ENCODE measurements at places on chromosomes 1 and 21. TPM values are rescaled to one million over a fixed set of nuclear protein-coding genes. Genes with fewer than 3 reads are reported as not detected.

DNA sequence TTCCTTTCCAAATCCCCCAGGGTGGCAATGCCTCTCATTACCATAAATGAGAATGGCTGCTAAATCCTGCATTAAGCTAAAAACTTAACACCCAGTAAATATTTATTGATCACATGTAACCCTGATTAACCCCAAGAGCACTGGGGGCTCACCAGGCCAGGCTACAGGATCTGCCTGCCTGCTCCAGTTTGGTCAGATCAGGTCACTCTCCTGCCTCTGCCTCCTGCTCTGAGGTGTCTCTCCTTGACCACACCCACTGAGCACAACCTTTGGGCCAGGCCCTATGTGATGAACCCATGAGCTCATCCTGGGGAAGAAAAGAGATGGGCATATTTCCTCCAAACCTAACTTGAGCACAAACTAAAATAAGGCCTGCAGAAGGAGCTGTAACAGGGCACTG is 93.5 kb downstream of the TRABD2B start:
- DNase-seq = no peak
- no peaks in the 10 kb centered on the region for H3K27me3 ChIP-seq
- H3K27ac ChIP-seq = no peak overlapping the region
- H3K36me3 ChIP-seq = no peaks in the 10 kb centered on the region
- H3K4me1 ChIP-seq = no peaks in the 10 kb centered on the region

GRCh38 chr21:27292229-27292628 is 325.3 kb upstream of the ADAMTS5 start:
- no peaks in the 10 kb centered on the region for H3K36me3 ChIP-seq
- no peak overlapping the region for H3K27ac ChIP-seq
- H3K4me1 ChIP-seq = no peaks in the 10 kb centered on the region

- DNase-seq = no peak
- no peaks in the 10 kb centered on the region for H3K4me1 ChIP-seq
- H3K27ac ChIP-seq = no peak overlapping the region
- no peaks in the 10 kb centered on the region for H3K36me3 ChIP-seq
- H3K4me3 ChIP-seq = no peak overlapping the region
Measured at GRCh38 chr1:74641161-74641560, 32.4 kb downstream of the ERICH3 start.

DNA sequence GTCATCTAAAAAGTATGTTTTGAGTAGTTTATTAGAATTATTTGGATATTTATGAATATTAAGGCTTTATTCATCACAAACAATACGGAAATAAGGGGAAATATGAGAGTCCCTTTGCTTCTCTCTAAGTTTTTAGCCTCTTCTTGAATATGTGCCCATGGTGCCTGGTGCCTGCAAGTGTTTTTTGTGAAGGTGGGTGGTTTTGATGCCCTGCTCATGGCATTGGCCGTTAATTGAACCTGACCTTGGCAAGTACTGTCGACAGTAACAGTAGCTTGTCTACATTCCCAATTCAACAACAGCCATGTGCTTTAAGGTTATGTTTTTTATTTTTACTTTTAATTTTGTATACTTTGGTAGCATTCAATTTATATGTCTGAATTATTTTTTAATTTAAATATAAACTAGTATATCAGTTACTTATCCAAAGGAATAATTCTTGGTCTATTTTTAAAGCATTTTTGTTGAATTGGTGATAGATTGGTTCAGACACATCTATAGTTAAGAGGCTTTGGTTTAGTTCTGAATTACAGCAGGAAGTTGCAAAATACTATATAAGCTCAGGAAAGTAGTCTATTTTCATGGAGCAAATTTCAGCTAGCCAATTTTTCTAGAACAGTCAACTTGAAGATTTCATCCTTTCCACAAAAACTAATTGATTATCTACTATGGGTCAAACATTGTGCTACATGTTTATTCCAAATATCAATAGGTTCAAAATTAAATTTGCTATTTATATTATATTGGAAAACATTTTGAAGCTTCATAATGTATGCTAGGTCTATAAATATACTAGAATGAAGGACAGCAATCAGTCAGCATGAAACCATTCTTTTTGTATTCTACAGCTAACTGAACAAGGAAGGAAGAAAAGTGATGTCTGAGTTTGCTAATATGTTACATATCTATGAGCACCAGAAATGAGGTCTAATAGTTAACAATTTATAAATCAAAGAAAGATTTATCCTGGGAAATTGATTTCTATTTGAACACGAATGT is 184.4 kb downstream of the MRPL39 start:
- peaks cover 15% of the 10 kb centered on the region for H3K36me3 ChIP-seq
- no peaks in the 10 kb centered on the region for H3K27me3 ChIP-seq
- H3K4me1 ChIP-seq = peaks cover 70% of the 10 kb centered on the region
- no peak for DNase-seq
- H3K27ac ChIP-seq = peak overlapping the region; percentile 87
- H3K4me3 ChIP-seq = peak overlapping the region; percentile 46

- H3K27ac ChIP-seq = no peak overlapping the region
- H3K27me3 ChIP-seq = no peaks in the 10 kb centered on the region
- peaks cover 47% of the 10 kb centered on the region for H3K4me1 ChIP-seq
Measured at GRCh38 chr1:155844860-155845421, 12.1 kb downstream of the GON4L start.

DNA sequence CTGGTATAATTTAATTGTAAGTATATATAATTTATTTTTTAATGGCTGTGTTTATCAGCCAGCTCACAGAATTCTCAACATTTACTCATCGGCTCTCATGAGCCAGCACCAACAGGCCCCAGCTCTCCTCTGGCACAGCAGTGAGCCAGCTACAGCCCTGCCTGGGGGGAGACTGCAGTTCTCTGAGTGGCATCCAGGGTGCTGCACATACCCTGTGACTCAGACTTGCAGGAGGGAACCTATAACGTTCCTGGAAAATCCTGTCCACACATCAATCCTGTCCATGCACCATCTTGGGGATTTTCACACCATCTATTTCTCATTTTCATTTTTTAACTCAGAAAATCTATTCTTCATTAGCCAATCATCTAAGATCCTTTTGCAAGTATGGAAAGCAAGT is 36.5 kb downstream of the FHAD1 start:
- DNase-seq = no peak
- H3K36me3 ChIP-seq = no peaks in the 10 kb centered on the region
- H3K4me3 ChIP-seq = no peak overlapping the region
- H3K27ac ChIP-seq = no peak overlapping the region
- H3K27me3 ChIP-seq = peaks cover 14% of the 10 kb centered on the region

DNA sequence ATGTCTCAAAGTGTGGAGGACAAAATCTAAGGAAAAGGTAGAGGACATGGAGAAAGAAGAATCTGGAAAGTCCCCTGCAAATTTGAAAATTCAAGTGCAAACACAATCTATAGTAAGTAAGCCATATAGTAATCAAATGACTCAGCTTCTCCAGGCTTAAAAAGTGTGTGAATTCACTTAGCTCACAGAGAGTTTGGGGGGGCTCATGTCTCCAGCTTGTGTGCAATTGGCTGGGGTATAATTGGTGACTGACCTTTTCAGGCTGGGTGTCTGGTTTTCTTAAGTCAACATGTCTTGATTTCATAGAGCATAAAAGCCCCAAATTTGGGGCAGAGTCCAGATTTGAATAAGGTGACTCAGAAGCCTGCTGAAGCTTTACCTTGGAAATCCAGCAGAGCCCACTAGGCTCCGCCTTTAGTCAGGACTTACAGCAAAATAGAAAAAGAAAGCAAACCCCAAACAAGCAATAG is 8.6 kb downstream of the CLDN14 start:
- H3K4me3 ChIP-seq = no peak overlapping the region
- DNase-seq = peak; percentile 40
- no peaks in the 10 kb centered on the region for H3K27me3 ChIP-seq
- H3K36me3 ChIP-seq = no peaks in the 10 kb centered on the region

GRCh38 chr21:45939521-45940045 is 42.0 kb upstream of the COL6A1 start:
- H3K27ac ChIP-seq = no peak overlapping the region
- DNase-seq = no peak
- H3K27me3 ChIP-seq = no peaks in the 10 kb centered on the region
- no peaks in the 10 kb centered on the region for H3K4me1 ChIP-seq

DNA sequence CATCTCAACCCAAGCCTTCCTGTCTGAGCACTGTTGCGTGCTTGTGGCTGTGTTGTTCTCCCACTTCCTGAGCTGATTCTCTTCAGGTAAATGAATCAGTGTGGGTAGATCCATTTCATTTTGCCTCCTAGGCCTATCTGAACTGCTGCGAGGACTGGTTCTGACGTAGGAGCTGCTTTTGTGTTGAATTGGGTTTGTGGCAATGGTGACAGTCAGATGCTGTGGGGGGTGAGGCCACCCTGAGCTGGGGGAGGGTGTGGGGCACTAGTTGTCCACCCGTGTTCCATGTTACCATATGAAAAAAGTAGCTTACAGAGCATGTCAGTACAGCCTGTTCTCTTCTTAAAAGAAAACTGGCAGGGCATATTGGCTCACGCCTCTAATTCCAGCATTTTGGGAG is 81.5 kb downstream of the MRPS6 start:
- H3K36me3 ChIP-seq = peaks cover 14% of the 10 kb centered on the region
- H3K27me3 ChIP-seq = no peaks in the 10 kb centered on the region
- DNase-seq = peak; percentile 53
- H3K27ac ChIP-seq = peak overlapping the region; percentile 82

- H3K27me3 ChIP-seq = peaks cover 25% of the 10 kb centered on the region
- no peaks in the 10 kb centered on the region for H3K36me3 ChIP-seq
- no peak overlapping the region for H3K4me3 ChIP-seq
- no peak overlapping the region for H3K27ac ChIP-seq
- DNase-seq = no peak
- H3K4me1 ChIP-seq = no peaks in the 10 kb centered on the region
Measured at GRCh38 chr1:162471290-162471853, 26.2 kb upstream of the UHMK1 start.

DNA sequence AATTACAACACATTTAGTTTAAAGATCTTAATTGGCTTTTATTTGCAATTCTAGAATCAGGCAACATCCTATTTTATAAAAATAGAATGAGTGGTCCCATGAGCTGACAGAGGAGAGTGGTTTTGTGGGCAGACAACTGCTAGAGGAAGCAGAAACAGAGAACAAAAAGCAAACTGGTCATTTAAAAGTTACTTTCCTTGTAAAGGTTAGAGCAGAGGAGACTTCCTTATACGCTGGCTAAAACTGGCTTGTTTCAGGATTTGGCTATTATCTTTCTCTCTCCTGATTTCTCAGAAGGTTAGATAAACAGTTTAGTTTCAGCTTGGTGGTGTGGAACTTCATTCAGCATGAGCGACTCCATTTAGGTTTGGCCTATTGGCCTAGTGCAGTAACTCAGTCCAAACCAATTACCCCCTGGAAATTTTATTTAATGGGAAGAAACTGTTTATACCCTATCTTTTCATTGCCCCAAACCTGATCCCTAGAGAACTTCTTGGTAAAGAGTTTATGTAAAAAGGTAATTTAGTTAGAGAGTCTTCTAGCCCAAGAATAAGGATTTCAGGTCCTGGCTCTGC is 32.2 kb upstream of the IL20 start:
- DNase-seq = no peak
- H3K36me3 ChIP-seq = no peaks in the 10 kb centered on the region
- no peak overlapping the region for H3K27ac ChIP-seq
- no peak overlapping the region for H3K4me3 ChIP-seq

DNA sequence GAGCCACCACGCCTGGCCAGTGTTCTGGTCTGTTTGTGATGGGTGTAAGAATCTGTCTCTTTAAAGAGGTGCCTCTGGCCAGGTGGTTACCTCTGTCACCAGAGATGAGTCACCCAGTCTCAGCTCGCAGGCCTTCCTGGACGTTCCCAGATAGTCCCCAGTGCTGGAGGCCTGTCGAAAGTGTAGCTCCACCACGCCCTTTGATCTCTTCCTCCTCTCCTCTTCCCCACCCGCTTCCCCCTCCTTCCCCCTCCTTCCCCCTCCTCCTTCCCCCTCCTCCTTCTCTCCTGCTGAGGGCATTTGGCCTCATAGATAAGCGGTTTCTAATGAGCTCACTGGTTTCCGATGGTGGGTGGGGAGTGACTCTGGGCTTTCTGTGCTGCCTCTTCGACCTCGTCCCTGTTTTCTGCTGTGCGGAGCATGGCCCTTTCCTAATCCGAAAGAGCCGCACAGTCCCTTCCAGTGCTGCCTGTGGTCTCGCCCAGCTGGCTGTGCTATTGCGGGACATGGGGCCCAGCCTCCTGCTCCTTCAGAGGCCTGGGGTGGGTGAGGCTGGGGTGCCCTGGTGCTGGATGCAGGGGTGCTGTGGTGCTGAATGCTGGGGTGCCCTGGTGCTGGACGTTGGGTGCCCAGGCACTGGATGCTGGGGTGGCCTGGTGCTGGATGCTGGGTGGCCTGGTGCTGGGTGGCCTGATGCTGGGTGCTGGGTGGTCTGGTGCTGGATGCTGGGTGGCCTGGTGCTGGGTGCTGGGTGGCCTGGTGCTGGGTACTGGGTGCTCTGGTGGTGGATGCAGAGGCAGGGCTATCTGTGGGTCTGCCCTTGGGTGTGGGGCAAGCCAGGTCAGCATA is 19.2 kb downstream of the AGPAT3 start:
- peaks cover 69% of the 10 kb centered on the region for H3K4me1 ChIP-seq
- peaks cover 10% of the 10 kb centered on the region for H3K36me3 ChIP-seq
- H3K27me3 ChIP-seq = no peaks in the 10 kb centered on the region
- peak; percentile 57 for DNase-seq

- DNase-seq = no peak
- H3K4me3 ChIP-seq = no peak overlapping the region
- H3K4me1 ChIP-seq = no peaks in the 10 kb centered on the region
Measured at GRCh38 chr1:5253036-5253435, 598.6 kb downstream of the AJAP1 start.

DNA sequence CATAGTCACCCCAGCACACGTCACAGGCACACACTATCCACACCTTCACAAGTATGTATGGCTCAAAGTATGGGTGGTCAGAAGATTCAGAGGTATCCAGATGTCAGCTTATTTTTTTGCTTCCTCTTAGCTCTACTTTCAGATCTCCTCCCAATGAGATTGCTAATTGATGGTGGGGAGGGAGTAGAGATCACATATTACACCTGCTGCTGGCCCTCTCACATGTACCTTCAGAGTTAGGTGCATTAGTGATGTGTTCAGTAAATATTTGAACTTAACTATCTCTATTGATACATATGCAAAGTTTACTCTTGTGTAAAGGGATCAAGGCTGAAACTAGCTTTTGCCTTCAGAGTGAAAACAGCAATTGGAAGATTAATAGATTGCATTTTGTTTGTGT is 262.6 kb downstream of the PCP4 start:
- DNase-seq = no peak
- H3K4me3 ChIP-seq = no peak overlapping the region
- H3K27ac ChIP-seq = no peak overlapping the region
- no peaks in the 10 kb centered on the region for H3K4me1 ChIP-seq
- peaks cover under 1% of the 10 kb centered on the region for H3K27me3 ChIP-seq
- H3K36me3 ChIP-seq = no peaks in the 10 kb centered on the region

GRCh38 chr1:59345221-59345620 is 48.3 kb downstream of the FGGY start:
- DNase-seq = no peak
- H3K36me3 ChIP-seq = peaks cover 3% of the 10 kb centered on the region
- H3K27me3 ChIP-seq = no peaks in the 10 kb centered on the region
- H3K4me3 ChIP-seq = no peak overlapping the region

- no peaks in the 10 kb centered on the region for H3K4me1 ChIP-seq
- H3K27me3 ChIP-seq = peaks cover 24% of the 10 kb centered on the region
- no peak for DNase-seq
- H3K27ac ChIP-seq = no peak overlapping the region
Measured at GRCh38 chr1:175480343-175480822, 263.0 kb downstream of the TNR start.

The NAV1 gene
- 1.9 TPM for total RNA-seq

The TMEM200B gene
- 1.1 TPM for total RNA-seq

The FMO2 gene
- not detected for total RNA-seq

The ZSWIM5 gene
- 0.69 TPM for total RNA-seq

The CSF3R gene
- total RNA-seq = 0.33 TPM

The UMODL1 gene
- total RNA-seq = not detected

The DEDD gene
- 44.9 TPM for total RNA-seq
